B cell (primary cell): ENCODE measurements at places on chromosomes 6 and 20. TPM values are rescaled to one million over a fixed set of nuclear protein-coding genes. Genes with fewer than 3 reads are reported as not detected.

- DNase-seq: no peak
These were observed 170.0 kb downstream of the GPX5 start for GRCh38 chr6:28695715-28696114.

DNA sequence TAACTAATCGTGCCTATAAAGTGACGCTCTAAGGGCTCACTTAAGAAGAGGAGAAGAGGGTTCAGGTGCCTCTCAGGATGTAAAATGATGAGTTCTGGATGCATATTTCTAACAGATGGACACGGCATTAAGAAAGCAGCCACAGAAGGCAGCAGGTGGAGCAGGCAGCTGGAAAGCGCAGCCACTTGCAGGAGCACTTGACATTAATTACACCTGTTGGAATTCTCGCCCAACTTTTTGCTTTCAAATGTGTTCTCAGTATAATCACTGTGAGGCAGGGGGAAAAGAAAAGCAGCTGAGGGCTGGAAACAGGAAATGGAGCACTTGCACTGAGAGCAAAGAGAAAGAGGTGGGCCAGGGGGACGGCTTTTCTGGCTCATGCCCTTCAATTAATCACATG lies 164.2 kb downstream of the NKAIN2 start:
- DNase-seq: no peak

DNA sequence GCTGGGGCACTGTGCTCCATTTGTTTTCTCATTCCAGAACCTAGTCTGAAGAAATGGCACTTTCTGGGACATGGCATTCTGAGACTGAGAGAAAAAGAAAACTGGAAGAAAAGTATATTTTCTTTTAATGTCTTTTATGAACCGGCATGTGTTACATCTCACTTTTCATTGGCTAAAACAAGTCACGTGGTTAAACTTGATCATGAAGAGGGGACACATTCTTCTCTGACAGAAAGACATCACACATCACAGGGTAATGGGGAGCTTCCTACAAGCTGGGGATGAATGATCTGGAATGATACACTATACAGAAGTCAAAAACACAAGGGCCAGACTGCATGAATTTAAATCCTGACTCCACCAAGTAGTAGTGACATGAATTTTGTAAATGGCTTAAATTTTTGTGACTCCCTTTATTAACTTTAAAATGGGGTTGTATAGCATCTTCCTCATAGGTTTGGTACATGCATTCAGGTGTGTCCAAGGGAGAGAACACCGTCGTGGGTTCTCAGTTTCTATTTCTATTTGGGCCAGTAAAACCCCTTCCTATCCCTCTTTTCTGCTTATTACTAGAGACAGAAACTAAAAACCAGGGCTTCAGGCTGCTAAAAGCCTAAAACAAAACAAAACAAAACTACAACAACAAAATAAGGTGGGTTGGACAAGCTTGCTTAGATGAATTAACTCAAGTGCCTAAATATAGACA lies 61.7 kb upstream of the GFRAL start:
- no peak for DNase-seq

GRCh38 chr6:117137711-117138110 lies 127.6 kb upstream of the VGLL2 start:
- DNase-seq: no peak

GRCh38 chr6:24824142-24824938 lies 25.6 kb upstream of the ARMH2 start:
- no peak for DNase-seq

DNA sequence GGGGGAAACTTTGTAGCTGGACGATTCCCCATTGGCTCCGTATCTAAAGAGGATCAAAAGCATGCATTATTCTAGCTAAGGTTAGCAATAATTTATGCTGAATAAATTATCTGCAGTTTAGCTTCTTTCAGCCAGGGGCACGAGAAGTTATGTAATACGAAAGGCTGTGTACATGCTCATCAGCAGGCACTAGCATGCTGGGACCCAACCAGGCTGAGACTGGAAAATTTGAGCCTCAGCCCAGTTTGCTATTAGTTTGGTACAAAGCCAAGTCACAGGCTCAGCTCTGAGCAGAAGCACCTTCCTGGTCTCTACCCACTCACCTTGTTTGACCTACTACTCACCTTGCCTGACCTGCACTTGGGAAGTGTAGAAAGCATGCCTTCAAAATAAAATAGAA lies 328.1 kb upstream of the ARID1B start:
- DNase-seq: no peak

- peak; percentile 54 for DNase-seq
These were observed 85.9 kb downstream of the CRYBG1 start for GRCh38 chr6:106446287-106446885.

DNA sequence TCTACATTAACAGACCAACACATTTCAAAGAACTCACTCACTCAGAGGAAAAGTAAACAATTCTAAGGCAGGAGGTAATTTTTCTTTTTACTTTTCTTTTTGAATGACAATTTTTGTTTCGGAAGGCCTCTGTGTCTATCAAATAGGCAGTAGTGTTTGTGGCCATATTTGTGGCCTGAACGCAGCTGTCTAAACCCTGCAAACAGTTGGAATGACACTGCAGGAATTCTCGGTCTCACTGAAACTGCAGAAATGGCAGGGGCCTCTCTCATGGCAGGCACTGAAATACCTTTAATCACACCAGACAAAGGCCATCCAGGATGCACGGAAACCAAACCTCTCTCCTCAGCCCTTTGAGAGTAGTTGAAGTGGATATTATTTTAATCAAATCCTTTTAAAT lies 30.4 kb downstream of the FYN start:
- no peak for DNase-seq

DNA sequence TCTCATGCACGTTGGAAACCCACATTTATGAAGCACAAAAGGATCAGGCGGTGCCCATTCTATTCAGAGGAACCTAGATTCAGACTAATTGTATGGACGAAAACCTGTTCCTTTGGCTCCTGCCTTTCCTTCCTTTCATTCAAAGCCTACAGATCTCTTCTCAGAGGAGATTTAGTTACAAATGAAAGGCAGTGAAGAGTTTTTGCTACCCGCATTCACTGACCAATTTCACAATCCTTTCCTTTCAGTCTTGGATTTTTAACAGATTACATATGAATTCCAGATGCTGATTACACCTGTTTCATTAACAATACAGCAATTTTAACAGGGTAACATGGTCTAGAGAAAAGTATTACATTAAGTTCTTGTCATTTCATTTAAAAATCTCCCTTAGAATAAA lies 32.0 kb downstream of the TMEM242 start:
- DNase-seq: no peak

GRCh38 chr6:55569638-55570037 lies 9.4 kb downstream of the HMGCLL1 start:
- no peak for DNase-seq

- DNase-seq: no peak
These were observed 310.5 kb downstream of the TAF4 start for GRCh38 chr20:61754976-61755778.

DNA sequence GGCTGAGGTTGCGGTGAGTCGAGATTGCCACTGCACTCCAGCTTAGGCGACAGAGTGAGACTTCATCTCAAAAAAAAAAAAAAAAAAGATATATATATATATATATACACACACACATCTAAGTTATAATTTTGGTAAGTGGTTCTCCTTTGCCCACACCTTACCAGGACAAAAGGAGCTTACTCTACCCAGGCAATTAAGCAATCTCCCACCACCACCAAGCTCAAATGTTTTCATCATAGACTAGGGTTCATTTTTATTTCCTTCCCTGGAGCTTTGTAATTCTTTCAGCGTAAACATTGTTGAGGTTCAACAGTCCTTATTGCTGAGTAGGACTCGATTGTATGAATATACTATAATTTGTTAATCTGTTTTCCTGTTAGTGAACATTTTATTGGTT lies 23.5 kb downstream of the AMD1 start:
- no peak for DNase-seq

DNA sequence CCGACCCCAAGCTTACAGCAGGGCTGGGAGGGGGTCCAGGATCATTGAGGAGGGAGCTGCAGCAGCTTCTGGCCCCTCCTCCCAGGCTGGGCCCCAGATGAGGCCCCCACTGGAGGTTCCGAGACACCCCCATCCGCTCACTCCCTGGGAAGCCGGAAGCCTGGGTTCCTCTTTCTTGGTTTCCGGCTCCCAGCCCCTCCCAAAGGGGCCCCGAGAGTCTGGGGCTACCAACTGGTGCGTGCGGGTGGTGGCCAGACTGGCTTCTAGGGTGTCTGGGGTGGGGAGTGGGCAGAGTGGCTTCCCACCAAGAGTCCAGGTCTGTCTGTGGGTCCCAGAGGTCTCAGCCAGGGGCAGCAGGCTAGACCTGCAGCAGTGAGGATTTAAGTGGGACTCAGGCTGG lies 2.2 kb downstream of the RGS19 start:
- DNase-seq: peak; percentile 79

DNMT3B gene
- 0.15 and 0.16 TPM in 2 replicates for polyA plus RNA-seq

TCF15 gene
- polyA plus RNA-seq: not detected in 2 replicates

CNBD2 gene
- polyA plus RNA-seq: 14.6 and 19.2 TPM in 2 replicates

HCK gene
- polyA plus RNA-seq: 23.4 and 33.3 TPM in 2 replicates
